ENCODE measurements at places on chromosomes 16 and 17.

DNA sequence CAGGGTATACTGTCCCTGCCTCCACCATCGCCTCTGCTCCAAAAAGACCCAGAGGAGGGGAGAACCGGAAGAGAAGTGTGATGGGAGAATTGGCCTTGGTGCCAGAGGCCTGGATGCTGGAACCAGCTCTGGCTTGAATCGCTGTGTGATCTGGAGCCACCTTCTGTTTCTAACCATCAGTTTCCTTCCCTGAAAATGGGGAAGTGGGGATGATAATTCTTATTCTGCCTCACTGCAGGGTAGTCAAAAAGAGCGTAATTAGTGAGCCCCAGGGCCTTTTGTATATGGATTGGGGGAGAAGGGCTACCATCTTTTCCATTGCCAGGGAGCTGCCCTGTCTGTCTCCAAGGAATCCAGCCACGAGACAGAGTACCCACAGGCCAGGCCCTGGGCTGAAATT, 52.2 kb downstream of the CCT6B start:
- H3K4me1 ChIP-seq: no peaks in the 10 kb centered on the region
- H3K27ac ChIP-seq: no peak overlapping the region
- no peaks in the 10 kb centered on the region for H3K27me3 ChIP-seq
- H3K36me3 ChIP-seq: no peaks in the 10 kb centered on the region

DNA sequence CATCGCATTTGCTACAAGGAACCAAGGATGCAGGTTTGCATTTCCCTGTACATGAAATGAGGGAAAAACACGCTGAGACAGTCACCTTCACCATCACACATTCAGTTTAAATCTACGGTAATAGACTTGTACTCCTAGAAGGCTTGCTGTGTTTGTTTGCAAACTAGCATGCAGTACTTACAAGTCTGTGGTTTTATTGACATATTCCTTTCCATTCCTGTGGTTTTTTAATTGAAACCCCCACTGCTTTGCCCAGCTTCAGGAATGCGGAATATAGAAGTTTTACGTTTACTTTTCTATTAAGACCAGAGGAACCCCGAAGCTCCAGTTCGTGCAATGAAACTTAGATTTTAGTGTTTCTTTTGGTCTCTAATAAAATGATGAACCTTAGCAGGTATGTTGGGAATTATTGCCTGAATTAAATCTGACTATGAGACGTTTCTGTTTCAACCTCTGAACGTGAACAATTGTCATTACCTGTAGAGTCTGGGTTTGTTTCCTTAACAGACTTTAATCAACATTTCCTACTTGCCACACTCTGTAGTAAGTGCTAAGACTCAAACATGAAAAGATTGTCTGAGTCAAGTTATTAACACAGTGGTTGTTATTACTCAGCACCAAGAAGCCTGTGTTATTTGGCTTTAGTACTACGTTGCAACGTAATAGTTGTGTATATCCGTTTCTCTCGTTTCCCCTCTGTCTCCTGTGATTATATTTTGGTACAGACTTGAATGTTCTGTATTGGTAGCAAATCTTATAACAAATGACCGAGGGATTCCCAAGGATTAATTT, 793.3 kb upstream of the GOT2 start:
- no peak for DNase-seq
- H3K27me3 ChIP-seq: no peaks in the 10 kb centered on the region
- no peaks in the 10 kb centered on the region for H3K36me3 ChIP-seq
- H3K27ac ChIP-seq: no peak overlapping the region

GRCh38 chr16:4265676-4266075, 7.1 kb downstream of the TFAP4 start:
- H3K4me3 ChIP-seq: no peak overlapping the region
- no peak overlapping the region for H3K27ac ChIP-seq
- DNase-seq: no peak
- H3K27me3 ChIP-seq: no peaks in the 10 kb centered on the region

DNA sequence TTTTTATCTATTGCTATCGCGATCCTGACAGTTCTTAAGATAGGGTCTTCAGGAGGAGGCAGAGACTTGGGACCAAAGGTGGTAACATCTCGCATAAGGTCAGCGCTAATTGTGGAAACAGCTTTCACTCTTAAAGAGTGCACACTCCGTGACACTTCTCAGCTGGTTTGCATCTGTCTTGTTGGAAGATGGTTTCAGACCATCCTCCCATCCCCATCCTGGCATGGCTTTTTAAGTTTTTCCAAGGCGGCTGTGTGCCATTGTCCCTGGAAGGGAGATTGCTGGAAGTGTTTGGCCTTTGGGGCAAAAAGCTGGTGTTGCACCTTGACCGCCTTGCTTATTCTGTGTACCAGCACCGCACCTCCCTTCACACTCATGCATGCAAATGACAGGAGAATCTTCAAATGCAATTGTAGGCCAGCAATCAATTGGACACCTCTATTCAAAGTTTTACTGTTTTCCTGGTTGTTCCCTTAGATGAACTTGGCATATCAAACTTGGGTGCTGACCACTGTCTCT, 1.5 kb downstream of the SOCS7 start:
- H3K27me3 ChIP-seq: no peaks in the 10 kb centered on the region
- H3K4me3 ChIP-seq: peak overlapping the region; percentile 84
- no peaks in the 10 kb centered on the region for H3K36me3 ChIP-seq
- DNase-seq: no peak

GRCh38 chr16:4315186-4316107, at the start of gene GLIS2:
TSS of gene GLIS2 (plus strand) at chr16:4316067. CDS start at chr16:4332281, 16,214 bp downstream.
- peak within 1 kb of the TSS; percentile 70 for H3K27ac ChIP-seq
- peak within 1 kb of the TSS; percentile 94 for H3K4me3 ChIP-seq
- no peaks in the 10 kb centered on the region for H3K36me3 ChIP-seq
- peaks cover 24% of the 10 kb centered on the region for H3K4me1 ChIP-seq
- H3K27me3 ChIP-seq: peaks cover 19% of the 10 kb centered on the region

DNA sequence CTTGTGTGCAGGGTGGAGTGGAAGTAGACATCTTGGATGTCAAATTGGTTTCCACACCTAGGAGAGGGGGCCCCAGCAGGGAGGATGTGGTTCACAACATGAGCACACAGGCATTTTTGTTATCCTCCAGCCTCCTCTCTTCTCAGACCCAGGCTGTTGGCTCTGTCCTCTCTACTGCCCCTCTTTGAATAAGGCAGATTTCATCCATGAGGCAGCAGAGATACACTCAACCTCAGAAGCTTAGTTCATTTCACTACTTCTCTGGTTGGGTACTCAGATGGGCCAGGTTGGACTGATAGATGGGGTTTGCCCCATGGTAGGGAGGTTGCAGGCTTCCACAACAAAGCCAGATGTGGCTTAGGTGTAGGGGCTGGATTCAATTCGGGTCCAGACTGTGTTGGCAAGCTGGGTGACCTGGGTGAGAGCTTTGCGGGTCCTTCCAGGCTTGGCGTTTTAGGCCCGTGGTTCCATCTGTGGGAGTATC, 22.2 kb upstream of the NFATC3 start:
- DNase-seq: peak; percentile 65
- peaks cover 7% of the 10 kb centered on the region for H3K36me3 ChIP-seq
- peaks cover 67% of the 10 kb centered on the region for H3K4me1 ChIP-seq
- H3K4me3 ChIP-seq: peak overlapping the region; percentile 77
- H3K27ac ChIP-seq: peak overlapping the region; percentile 94
- H3K27me3 ChIP-seq: no peaks in the 10 kb centered on the region

DNA sequence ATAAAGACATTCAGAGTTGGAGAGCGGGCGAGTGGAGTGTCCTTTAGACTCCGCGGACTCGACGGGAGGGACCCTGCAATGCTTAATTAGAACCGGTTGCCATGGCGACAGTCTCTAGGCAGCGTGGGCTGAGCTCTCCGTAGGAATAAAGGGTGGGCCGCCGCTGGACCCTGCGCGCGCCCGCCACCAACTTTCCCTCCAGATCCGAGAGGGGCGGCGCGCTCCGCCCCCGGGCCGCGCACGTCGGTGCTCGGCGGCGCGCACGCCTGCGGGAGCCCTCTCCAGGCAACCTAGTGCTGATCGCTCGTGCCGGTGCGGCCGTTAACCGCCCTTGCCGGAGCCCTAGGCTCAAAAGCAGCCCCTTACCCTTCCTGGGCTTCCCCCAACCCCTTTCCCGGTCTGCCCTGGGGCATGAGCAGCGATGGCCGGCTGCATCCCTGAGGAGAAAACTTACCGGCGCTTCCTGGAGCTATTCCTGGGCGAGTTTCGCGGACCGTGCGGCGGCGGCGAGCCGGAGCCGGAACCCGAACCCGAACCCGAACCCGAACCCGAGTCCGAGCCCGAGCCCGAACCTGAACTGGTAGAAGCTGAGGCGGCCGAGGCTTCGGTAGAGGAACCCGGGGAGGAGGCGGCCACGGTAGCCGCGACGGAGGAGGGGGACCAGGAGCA, at the start of gene PPM1E:
Gene PPM1E, plus strand, starts transcription at position 278 of the 669 bp plus-strand sequence.
- peak; percentile 49 for DNase-seq
- H3K27ac ChIP-seq: peak within 1 kb of the TSS; percentile 39
- H3K36me3 ChIP-seq: peaks cover 3% of the 10 kb centered on the region
- H3K4me1 ChIP-seq: peaks cover 7% of the 10 kb centered on the region
- peaks cover 55% of the 10 kb centered on the region for H3K27me3 ChIP-seq

GRCh38 chr17:56499799-56500388, 93.6 kb upstream of the NOG start:
- H3K27ac ChIP-seq: no peak overlapping the region
- peak; percentile 15 for DNase-seq
- H3K27me3 ChIP-seq: no peaks in the 10 kb centered on the region
- H3K4me3 ChIP-seq: no peak overlapping the region
- no peaks in the 10 kb centered on the region for H3K36me3 ChIP-seq
- H3K4me1 ChIP-seq: no peaks in the 10 kb centered on the region

DNA sequence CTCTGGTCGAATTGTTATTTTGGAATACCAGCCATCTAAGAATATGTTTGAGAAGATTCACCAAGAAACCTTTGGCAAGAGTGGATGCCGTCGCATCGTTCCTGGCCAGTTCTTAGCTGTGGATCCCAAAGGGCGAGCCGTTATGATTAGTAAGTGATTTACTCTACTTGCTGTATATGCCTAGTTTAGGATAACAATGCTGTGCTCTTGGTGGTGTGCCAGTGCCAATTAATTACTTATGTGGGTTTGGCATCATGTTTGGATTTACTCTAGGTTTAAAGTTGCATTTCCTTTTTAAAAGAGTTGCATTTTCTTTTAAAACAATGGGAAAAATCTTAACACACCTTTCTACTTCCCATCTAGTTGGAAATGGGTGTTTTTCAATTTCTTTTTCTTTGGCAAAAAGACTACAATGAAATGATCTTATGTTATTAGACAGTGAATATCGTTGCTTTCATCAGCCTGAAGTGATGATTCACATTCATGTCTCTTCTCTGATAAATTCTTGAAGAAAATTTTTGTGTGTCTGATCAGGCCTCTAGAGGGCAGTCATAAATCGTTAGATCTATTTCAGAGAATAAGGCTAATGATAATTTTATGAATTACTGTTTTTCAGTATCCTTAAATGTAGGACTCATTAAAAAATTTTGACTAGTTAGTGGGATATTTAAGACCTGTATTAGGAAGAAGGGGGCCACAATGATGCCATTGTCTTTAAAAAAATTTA, 5.6 kb downstream of the SF3B3 start:
- H3K27ac ChIP-seq: peak overlapping the region; percentile 95
- peak overlapping the region; percentile 55 for H3K4me3 ChIP-seq
- H3K27me3 ChIP-seq: no peaks in the 10 kb centered on the region
- H3K4me1 ChIP-seq: peaks cover 74% of the 10 kb centered on the region
- DNase-seq: no peak

DNA sequence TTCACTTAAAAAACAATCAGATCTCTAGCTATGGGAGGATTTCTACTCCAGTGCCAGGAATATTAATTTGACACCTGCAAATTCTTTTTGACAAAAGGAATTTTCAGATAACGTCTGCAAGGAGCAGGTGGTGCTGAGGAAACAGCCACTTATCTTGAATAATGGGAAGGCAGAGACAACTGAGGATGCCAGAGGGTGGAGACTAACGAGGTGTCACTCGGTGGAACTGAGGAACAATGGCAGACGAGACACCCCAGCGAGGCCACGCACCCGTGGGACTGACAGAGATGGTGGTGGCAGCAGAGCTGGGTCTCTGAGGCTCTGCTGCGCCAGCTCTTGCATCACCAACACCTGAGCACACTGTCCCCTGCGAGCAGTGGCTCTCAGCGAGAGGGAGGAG, 42.2 kb downstream of the VAC14 start:
- no peaks in the 10 kb centered on the region for H3K36me3 ChIP-seq
- no peak overlapping the region for H3K4me3 ChIP-seq
- no peaks in the 10 kb centered on the region for H3K27me3 ChIP-seq
- H3K27ac ChIP-seq: peak overlapping the region; percentile 60
- no peak for DNase-seq
- H3K4me1 ChIP-seq: peaks cover 13% of the 10 kb centered on the region

Data from activated T-cell treated with anti-CD3 and anti-CD28 coated beads, Interleukin-2, amount 50 U/mL, for 72 hours (primary cell).